GM19239 (cell line): ENCODE measurements at places on chromosomes 2 and 18.
A peak's percentile ranks its signal among the peaks of the same experiment; 100 is the strongest.

DNA sequence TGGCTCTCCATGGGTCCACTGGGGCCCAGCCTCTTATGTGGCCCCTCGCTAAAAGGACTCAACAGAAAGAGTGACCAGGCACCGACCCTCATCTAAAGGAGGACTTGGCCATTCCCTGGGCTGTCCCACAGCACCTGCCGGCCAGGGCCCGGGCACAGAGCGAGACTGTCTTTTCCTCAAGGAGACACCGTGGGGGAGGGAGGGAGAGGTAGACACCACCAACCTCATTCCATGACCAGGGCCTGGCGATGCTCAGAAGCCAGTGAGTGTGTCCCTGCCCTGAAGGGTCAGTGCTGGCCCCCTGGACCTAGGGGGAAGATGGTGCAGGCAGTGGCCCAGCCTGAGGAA is 39.8 kb upstream of the ALPP start:
- no peak for DNase-seq

GRCh38 chr18:51582551-51582950 is 385.1 kb upstream of the MEX3C start:
- no peak for DNase-seq

- DNase-seq, result no peak
Measured at GRCh38 chr2:238926761-238927611, 79.1 kb downstream of the TWIST2 start.

DNA sequence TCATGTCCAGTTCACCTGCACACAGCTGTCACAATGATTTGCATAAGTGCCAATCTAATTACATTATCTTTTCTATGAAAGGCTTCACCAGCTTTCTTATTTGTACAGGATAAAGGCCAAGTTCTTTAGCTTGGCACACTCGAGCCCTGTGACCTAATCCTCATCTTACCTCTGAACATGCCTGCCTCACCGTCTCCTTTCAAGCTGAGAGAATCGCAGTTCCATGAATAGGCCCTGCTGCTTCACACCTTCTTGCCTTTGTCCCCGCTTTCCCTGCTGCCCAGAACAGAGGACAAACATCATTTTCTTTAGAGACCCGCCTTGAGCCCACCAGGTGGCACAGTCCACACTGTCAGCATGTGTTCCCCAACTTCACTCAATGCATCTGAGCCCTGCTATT is 1094.7 kb downstream of the BCL11A start:
- no peak for DNase-seq

GRCh38 chr2:57075226-57075625 is 891.4 kb downstream of the CCDC85A start:
- no peak for DNase-seq

DNA sequence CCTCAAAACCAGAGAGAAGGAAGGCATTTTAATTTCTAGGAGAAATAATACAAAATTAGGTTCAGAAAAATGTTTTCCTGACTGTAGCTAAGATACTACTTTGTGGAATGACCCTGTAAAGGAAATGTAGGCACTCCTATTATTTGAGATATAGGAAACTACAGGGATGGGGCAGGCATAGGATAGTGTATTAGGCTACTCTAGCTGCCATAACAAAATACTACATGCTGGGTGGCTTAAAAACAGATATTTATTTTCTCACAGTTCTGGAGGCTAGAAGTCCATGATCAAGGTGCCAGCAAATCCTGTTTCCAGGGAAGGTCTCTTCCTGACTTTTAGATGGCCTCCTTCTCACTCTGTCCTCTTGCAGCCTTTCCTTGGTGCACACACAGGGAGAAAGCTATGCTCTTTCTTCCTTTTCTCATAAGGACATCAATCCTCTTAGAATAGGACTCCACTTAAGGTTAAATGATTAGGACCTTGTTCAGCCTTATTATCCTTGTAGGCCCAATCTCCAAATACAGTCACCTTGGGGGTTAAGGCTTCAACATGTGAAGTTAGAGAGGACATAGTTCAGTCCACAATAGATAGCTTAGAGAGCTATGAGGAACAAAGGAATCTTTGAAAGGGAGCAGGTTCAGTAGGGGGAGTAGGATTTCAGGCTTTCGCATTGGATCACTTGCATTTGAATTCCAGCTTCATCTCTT is 14.0 kb upstream of the CAVIN2 start:
- no peak for DNase-seq

DNA sequence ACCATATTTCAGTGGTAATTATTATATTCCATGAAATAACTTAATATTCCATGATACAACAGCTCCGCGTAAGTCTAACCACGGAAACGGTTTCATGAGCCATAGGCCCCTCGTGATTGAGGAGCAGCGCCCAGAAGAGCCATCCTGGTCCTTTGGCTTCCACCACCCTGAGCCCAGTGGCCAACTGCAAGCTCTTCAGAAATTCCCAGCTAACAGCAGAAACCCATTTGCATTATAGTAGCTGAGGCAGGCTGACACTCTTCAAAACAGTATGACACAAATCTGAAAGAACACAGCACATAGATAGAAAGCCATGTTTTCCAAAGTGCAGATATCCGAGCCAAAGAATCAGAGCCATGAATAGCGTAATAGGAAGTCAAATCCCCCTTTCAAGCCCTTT is 120.9 kb upstream of the NFATC1 start:
- no peak for DNase-seq

DNA sequence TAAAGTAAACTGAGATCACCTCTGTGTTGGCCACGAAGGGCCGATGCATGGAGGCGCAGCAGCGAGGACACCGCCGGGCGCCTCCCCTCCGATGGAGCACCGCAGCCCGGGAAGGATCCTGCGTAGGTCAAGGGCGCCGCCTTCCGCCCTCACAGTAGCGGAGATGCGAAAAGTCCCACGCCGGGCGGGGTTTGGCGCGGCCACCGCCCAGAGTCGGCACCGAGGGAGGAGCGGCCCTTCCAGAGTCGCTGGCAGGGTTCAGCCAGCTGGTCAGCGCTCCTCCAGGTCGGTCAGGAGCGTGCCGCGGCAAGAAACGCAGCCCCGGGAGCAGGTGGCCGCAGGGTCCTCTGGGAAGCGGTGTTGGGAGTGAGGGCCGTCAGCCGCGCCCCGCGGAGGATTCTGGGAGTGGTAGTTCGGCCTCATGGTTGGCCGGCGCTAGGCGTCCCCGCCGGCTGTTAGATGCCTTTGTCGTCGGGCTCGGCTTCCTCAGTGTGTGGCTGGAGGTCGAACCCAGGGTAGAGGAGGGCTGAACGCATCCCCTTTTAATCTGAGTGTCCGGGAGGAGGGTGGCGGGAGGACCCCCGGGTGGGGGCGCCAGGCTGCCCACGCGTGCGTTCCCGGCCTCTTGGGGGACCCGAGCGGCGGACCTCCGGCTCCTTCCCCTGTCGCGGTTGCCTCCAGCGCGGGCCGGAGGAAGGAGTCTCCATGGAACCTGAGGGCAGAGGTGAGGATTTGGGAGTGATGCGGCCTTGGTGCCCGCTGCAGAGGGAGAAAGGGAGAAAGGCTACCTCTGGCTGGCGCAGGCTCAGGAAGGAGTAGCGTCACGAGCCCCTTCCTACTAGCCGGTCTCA is at the start of gene ZNF892:
Gene ZNF892, plus strand, starts transcription at position 411 of the 851 bp plus-strand sequence. Its CDS starts 295 bp downstream, at position 706.
- DNase-seq, result peak; percentile 93
